PC-3 (cell line): ENCODE measurements at places on chromosomes 1 and 21.
A peak's percentile ranks its signal among the peaks of the same experiment; 100 is the strongest.

GRCh38 chr21:21661741-21662140, 663.5 kb downstream of the NCAM2 start:
- DNase-seq, result no peak
- H3K4me1 ChIP-seq, result no peaks in the 10 kb centered on the region
- no peaks in the 10 kb centered on the region for H3K27me3 ChIP-seq
- H3K36me3 ChIP-seq, result no peaks in the 10 kb centered on the region
- no peak overlapping the region for H3K27ac ChIP-seq

GRCh38 chr1:25074351-25075227, 144.5 kb upstream of the RUNX3 start:
- DNase-seq, result no peak
- H3K27me3 ChIP-seq, result no peaks in the 10 kb centered on the region
- no peaks in the 10 kb centered on the region for H3K4me1 ChIP-seq
- H3K27ac ChIP-seq, result no peak overlapping the region
- H3K36me3 ChIP-seq, result no peaks in the 10 kb centered on the region

- no peak overlapping the region for H3K27ac ChIP-seq
- H3K27me3 ChIP-seq, result no peaks in the 10 kb centered on the region
- H3K36me3 ChIP-seq, result 0 out of 2 replicates have a peak, but pooled peaks cover 6% of the 10 kb centered on the region
- DNase-seq, result no peak
- H3K4me1 ChIP-seq, result peaks cover 28% of the 10 kb centered on the region
Observed at GRCh38 chr21:43881283-43881682, 16.3 kb downstream of the AGPAT3 start.

DNA sequence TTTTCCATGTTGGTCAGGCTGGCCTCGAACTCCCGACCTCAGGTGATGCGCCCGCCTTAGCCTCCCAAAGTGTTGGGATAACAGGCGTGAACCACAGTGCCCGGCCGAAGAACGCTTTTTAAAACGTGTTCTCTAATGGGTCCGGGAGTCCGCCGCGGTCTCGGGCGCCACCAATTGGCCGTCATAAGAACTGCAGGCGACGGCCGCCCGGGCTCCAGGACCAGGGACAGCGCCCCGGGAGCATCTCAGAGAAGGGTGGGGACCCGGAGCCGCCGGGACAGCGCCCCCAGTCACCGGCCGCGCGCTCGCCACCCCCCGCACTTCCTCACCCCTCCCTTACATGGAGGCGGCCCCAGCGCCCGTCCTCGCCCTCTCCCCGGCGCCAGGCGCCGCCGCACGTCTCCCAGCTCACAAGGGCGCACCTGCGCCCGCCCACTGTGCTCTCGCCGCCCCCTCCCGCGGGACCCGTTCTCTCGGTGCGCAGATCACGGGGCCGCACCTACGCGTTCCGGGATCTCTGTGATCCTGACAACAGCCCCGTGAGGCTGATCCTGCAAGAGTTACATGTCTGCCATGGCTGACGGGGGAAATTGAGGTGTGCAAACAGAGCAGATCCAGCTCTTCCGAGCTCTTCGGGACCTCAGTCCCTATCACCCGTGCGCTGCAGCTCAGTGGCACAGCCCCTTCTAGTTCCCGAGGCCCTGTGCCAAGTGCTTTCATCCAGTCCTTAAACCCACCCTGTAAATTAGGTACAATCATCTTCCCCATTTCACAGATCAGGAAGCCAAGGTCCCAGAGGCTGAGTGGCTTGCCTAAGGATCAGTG, 9.8 kb downstream of the RAP1GAP start:
- peak; percentile 69 for DNase-seq
- H3K4me3 ChIP-seq, result peak overlapping the region; percentile 47; the same call in 1 of the 2 replicates
- 0 out of 2 replicates have a peak, but pooled peaks cover 3% of the 10 kb centered on the region for H3K4me1 ChIP-seq
- 0 out of 2 replicates have a peak, but pooled peaks cover 6% of the 10 kb centered on the region for H3K27me3 ChIP-seq

DNA sequence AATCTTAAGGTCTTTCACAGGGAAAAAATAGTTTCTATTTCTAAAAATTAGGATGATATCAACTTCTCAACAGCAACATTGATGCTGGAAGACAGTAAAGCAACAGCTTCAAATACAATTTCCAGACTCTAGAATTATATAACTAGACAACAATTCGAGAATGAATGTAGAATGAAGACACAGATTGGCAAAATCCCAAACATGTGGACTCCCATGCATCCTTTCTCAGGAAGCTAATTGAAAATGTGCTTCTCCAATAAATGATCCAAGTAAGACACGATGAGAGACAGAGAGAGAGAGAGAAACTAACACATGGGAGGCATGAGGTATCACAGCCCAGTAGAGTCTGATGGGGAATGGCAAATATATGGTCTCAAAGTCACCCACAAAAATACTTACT, 21.5 kb upstream of the SIM2 start:
- H3K4me3 ChIP-seq, result no peak overlapping the region
- no peak overlapping the region for H3K27ac ChIP-seq
- no peak for DNase-seq
- peaks cover 6% of the 10 kb centered on the region; the same call in 1 of the 2 replicates for H3K36me3 ChIP-seq

DNA sequence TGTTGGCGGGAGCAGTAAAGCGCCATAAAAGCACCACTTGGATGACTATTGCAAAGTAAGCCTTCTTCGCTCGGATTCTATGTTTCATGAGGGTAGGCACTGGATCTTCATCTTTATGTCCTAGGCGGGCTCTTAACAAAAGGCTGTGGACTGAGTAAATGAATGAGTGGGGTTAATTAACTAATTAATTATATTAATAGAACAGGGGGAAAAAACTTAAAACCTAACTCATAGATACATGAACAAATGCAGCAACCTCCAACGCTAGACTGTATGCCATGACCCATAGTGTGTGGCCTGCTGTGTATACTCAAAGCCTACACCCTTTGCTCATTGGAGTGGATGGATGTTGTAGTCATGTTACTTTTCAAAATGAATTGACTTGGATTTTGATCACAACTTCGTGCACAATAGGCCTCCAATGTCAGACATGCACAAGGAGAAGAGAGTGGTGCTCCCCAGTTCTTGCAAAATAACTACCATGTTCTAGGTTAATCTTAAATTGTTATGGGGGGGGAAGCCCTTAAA, 417 bp upstream of the GFI1 start:
- no peak overlapping the region for H3K27ac ChIP-seq
- peaks cover 22% of the 10 kb centered on the region for H3K27me3 ChIP-seq
- H3K4me1 ChIP-seq, result peaks cover 13% of the 10 kb centered on the region; the same call in 1 of the 2 replicates
- no peak overlapping the region for H3K4me3 ChIP-seq
- H3K36me3 ChIP-seq, result no peaks in the 10 kb centered on the region
- DNase-seq, result no peak

DNA sequence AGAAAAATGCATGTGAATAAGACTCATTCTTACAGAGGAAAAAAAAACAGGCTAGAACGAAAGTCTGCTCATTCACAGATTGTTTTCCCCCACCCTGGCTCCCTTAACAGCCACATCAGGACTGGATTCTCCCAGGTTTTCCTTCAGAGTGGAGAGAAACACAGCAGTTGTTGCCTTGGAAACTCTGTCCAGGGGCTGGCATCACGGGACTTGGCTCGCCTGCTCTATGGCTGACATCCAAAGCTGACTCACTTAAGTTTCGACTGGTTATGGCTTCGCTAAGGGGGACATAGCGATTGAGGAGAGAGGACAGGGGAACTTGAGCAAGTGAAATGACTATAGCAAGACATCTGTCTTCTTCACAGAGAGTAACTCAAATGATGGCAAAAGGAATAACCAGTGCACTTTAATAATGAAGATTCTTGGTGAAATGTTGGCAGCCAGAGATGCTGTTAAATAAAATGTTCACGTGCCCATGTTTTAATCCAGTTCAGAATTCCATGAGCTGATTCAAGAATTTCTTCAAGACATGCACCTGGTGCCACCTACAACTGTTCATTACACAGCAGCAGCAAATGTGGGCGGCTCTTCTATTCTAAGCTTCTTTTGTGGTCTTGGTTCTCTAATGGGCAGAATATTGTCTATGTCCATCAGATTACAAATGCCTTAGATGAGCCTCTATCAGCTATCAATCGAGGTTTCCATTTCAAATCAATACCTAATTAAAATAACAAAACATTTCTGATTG, 21.8 kb downstream of the MIS18A start:
- H3K4me3 ChIP-seq, result no peak overlapping the region
- no peak overlapping the region for H3K27ac ChIP-seq
- DNase-seq, result peak; percentile 65
- H3K4me1 ChIP-seq, result peaks cover 14% of the 10 kb centered on the region
- H3K36me3 ChIP-seq, result no peaks in the 10 kb centered on the region

DNA sequence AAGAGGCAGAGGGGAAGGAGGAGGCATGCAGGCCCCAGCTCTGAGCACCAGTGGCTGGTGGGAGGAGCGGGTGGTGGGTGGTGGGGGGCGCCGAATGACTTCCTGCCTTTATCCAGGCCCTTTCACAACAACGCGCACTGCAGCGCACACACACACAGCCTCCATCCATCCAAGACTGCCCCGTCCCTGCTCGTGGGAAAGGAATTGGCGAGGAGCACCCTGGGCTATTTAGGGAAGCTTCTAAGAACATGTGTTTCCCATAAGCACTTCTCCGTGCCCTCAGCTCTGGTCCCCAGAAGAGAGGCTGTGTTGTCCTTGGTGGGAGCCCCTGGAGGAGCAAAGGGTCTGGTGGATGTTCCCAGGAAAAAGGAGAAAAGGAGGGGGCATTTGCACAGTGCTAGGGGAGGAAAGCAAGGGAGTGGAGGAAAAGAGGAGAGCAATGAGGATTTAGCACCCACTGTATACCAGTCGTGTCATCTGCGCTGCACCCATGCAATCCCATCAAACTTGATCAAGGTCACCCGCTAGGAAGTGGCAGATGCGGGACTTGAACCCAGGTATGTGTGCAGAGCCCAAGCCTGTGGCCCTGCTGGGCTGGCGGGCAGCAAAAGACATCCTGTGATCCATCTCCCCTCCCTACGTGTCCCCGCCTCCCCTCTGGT, 28.1 kb downstream of the EPHA2 start:
- H3K4me1 ChIP-seq, result peaks cover 17% of the 10 kb centered on the region
- no peak overlapping the region for H3K27ac ChIP-seq
- DNase-seq, result no peak
- no peak overlapping the region for H3K4me3 ChIP-seq
- H3K36me3 ChIP-seq, result peaks cover 89% of the 10 kb centered on the region

- no peaks in the 10 kb centered on the region for H3K36me3 ChIP-seq
- no peak for DNase-seq
- H3K4me3 ChIP-seq, result no peak overlapping the region
- no peak overlapping the region for H3K27ac ChIP-seq
- H3K27me3 ChIP-seq, result no peaks in the 10 kb centered on the region
Observed at GRCh38 chr1:29120947-29121485, 2.7 kb downstream of the TMEM200B start.

DNA sequence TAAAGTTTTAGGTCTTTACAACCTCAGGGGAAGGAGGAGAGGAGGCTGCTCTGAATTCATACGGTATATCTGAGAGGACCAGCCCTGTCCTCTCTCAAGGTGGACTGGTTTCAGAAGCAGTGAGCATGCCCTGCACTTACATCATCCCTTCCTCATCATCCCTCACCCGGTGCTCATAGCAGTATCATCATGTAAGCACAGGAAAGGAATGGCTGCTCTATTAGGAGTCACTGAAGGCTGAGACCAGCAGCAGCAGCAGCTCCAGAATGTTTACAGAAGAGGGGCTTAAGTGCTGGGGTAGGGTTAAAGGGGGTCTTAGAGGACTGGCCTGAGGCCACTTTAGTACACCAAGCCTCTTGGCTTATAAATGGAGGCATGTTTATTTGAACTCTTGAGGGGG, 185.9 kb downstream of the AK5 start:
- H3K27me3 ChIP-seq, result no peaks in the 10 kb centered on the region
- H3K27ac ChIP-seq, result no peak overlapping the region
- H3K4me1 ChIP-seq, result peaks cover 2% of the 10 kb centered on the region; the same call in 1 of the 2 replicates
- no peak overlapping the region for H3K4me3 ChIP-seq

DNA sequence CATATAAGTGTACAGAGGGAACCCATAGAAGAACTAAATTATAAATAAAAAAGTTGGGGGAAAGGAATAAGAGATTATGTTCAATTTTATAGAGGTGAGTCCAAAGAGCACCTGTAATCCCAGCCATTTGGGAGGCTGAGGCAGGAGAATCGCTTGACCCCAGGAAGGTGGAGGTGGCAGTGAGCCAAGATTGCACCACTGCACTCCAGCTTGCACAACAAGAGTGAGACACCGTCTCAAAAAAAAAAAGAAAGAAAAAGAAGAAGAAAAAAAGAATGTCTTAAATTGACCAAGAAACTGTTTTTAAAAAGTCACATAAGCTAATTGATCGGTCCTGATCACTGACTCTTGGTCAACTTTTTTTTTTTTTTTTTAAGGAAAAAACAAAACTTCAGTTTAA, 19.1 kb upstream of the ATF3 start:
- H3K4me3 ChIP-seq, result no peak overlapping the region
- DNase-seq, result no peak
- H3K4me1 ChIP-seq, result peaks cover 3% of the 10 kb centered on the region; the same call in 1 of the 2 replicates
- H3K36me3 ChIP-seq, result no peaks in the 10 kb centered on the region
- no peak overlapping the region for H3K27ac ChIP-seq
- H3K27me3 ChIP-seq, result no peaks in the 10 kb centered on the region

DNA sequence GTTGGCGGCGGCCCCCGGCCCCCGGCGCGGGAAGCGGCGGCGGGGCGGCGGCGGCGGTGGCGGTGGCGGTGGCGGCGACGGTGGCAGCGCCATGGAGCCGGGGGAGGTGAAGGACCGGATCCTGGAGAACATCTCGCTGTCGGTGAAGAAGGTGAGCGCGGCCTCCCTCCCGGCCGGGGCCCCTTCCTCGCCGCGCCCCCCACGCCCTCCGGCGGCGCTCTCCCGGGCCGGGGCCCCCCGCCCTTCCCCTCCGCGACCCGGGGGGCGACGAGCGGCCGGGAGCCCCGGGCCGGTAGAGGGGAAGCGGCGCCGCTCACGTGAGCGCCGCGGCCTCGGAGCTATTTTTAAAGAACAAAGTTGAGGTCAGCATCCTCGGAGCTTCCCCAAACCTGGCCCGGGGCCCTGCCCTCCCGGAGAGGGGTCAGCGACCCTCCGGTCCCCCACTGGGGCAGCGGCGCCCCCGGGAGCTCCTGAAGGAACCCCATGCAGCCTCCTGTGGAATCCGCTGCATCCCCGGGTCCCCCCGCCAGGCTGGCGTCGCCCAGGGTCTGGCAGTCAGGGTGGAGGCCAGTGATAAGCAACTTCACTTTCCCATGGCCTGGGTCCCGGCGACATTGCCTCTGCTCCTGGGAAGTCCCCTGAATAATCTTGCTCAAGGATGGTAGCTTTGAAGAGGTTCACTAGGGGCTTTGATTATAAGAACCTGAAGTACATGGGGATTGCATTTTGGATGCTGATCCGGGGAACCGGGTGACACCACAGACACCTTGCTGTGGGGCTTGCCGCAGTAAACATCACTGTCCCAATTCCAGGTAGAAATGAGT, 560 bp downstream of the PLEKHM2 start:
- H3K36me3 ChIP-seq, result no peaks in the 10 kb centered on the region; the same call in 1 of the 2 replicates
- DNase-seq, result no peak
- H3K27ac ChIP-seq, result no peak overlapping the region
- H3K4me1 ChIP-seq, result peaks cover 32% of the 10 kb centered on the region

GRCh38 chr21:44349847-44350772, 3.3 kb upstream of the TRPM2 start:
- H3K4me1 ChIP-seq, result no peaks in the 10 kb centered on the region; the same call in 1 of the 2 replicates
- no peak overlapping the region for H3K4me3 ChIP-seq
- no peak overlapping the region for H3K27ac ChIP-seq
- DNase-seq, result no peak

DNA sequence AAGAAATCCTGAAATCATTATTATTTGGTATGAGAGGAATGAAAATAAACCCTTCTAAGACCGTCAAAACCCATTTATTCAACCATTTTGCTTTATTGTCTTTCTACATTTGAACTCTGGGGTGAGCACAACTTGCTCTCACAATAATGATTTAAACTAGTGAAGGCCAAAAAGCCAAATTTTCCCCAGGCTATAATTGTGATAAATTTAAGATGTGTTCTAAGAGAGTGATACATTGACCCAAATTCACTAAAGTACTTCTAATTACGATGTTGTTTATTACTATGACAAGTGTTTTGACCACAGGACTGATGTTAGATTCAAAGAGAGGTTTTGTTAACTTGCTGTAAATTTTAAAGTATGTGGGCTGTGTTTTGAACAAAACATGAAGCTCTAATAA, 670.9 kb upstream of the NR5A2 start:
- DNase-seq, result no peak
- H3K27ac ChIP-seq, result no peak overlapping the region
- no peaks in the 10 kb centered on the region for H3K27me3 ChIP-seq
